ENCODE measurements at places on chromosomes 1 and 21.

DNA sequence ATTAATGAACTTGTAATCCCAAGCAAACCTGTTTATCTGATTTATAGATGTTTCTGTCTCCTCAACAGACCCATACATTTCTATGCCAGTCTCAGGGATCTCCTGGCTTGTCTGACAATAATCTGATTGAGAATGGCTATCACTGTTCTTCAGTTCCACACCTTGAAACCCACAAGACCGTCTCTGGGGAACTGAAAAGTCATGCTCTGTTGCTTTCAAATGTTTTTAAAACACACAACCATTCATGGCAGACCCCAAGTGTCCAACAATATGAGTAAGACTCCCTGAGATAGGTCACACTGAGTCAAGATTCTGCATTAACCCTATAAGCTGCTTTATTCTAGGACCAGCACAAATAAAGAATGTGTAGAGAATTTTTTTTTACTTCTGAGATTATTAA is 611.2 kb upstream of the PLXNA2 start:
- no peak for DNase-seq

GRCh38 chr1:178651742-178652141 is 73.3 kb upstream of the RALGPS2 start:
- no peak for DNase-seq

- DNase-seq: no peak
These were observed 443.0 kb upstream of the RUNX1 start for GRCh38 chr21:35491920-35492678.

DNA sequence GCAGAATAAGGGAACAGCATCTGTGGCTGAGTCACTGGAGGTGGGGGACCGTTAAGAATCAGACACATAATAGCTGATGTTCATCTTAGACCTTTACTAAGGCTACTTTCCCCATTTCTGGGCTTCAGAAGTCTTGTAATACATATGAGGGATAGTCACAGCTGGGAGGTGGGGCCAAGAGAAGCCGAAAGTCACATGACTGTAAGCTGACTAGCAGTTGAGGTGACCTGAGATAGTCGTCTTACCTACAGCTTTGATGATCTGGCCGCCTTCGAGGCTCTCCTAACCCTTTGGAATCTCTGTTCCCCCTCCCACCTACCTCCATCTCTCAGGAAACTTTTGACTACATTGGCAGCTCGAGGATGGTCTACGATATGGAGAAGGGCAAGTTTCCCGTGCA is 9.4 kb downstream of the NCSTN start:
- DNase-seq: no peak

DNA sequence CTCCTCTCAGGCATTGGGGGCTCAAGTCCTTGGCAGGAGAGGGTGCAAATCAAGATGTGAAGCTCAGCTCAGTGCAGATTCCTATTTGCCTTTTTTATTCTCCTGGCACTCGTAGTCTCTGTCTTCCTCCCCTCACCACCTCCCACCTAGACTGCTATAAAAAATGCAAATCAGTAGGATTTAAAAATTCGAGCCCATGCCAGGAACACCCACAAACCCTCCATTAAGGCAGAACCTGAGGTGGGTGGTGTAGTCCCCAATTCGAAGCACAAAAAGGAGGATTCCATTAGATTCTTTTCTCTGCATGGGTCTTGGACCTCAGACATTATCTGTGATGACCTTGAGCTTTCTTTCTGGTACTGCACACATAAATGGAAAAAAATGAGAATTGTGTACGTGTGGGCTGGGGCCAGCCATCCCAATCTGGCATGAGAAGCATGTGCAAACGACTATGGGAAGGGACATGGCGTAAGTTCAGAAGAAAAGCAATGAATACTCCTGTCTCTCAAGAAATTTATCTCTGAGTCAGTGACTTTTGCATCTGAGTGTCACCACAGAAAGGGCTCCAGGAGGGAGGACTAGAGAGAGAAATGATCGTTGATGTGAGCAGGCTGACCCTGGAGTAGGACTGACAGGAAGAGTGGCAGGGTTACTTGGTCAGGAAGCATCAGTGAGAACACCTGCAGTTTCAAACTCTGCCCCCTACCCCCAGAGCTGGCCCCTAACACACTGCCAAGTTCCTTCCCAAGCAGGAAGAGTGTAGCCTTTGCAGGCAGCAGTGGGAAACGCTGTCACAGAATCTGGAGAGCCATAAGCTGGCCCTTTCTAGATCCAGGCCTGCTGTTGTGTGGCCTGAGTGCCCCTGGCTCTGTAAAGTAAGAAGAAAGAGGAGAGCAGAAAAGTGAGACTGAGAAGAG is 1.7 kb downstream of the INKA2 start:
- no peak for DNase-seq

DNA sequence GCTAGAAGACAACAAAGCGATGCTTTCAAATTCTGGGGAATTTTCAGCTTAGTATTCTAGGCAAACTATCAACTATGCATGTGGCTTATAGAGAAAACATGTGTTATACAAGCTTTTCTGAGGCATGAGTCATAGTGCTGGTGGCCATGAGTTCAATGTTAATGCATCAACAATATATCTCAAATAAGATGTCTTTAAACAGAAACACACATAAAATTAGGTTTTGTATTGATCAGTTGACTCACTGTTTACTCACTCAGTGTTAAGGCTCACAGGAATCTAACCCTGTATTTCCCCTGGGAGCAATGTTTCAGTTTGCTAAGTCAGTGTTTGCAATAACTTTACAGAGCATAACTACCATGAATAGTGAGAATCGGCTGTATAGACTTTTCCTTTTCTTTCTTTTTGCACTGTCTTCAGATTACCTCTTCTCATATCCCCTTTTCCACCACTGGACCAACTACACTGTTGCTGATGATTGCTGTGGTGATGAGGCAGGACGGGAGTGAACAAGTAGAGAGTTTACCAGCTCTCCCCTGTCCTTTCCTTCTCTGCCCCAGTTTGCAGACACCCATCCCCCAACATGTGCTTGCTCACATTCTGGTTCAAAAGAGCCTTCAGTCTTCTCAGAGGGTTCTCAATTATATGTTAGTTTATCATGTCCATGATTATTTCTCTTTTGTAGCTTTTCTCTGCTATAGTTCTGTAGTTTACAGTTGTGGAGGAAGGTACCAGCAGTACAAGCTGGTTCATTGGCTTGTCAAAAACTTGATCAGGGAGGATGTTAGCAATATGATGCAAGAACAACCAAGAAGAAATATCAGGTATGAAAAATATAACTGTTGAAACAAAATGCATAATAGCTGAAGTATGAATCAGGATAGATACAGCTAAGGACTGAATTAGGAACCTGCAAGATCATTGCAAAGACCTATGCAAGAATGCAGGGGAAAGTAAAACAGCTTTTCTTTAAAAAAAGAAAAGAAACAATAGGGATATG is 23.9 kb downstream of the CD2 start:
- no peak for DNase-seq

DNA sequence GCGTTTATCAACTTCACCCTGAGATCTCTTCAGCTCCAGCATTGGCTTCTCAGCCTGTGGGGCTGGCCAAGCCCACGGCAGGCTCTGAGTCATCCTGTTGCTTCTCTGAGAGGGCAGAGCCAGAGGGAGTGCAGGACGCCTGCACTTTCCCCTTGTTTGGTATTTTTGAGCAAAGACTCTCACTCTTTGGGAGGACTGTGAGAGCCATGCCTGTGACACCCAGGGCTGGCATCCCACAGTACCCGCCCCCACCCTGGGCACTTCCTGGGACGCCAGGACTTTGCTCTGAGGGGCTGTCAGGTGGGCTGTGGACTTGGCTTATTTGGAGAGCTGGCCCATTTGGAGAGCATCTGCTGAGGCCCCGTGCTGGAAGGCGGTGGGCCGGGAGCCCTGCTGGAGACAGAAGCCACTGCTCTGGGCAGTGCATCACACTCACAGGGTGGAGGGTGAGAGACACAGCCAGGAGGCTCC is 37.4 kb downstream of the VANGL1 start:
- no peak for DNase-seq

GRCh38 chr1:155424091-155424490 is 103.4 kb downstream of the RUSC1 start:
- no peak for DNase-seq

DNA sequence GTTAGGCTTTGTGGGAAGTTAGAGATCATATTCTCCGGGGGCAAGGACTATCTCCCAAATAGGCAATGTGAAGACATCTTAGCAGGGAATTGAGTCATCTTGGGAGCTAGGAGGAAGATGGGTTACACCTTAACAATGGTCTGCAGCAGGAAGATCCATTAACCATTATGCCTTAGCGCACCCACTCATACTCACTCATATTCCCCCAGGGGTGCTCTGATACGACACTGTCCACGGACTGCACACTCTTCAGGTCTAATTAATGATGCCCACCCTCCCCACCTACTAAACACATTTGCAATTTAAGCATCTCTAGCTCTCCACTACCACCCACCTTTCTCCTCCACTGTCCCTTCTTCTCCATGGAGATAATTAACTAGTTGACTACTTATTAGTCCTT is 857 bp upstream of the AK5 start:
- no peak for DNase-seq

DNA sequence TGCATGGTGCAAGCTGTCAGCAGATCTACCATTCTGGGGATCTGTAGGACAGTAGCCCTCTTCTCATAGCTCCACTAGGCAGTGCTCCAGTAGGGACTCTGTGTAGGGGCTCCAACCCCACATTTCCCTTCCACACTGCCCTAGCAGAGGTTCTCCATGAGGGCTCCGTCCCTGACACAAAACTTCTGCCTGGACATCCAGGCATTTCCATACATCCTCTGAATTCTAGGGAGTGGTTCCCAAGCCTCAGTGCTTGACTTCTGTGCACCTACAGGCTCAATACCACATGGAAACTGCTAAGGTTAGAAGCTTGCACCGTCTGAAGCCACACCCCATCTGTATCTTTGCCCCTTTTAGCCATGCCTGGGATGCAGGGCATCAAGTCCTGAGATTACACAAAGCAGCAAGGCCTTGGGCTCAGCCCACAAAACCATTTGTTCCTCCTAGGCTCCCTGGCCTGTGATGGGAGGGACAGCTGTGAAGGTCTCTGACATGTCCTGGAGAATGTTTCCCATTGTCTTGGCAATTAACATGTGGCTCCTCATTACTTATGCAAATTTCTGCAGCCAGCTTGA is 117.0 kb upstream of the NFIA start:
- no peak for DNase-seq

DNA sequence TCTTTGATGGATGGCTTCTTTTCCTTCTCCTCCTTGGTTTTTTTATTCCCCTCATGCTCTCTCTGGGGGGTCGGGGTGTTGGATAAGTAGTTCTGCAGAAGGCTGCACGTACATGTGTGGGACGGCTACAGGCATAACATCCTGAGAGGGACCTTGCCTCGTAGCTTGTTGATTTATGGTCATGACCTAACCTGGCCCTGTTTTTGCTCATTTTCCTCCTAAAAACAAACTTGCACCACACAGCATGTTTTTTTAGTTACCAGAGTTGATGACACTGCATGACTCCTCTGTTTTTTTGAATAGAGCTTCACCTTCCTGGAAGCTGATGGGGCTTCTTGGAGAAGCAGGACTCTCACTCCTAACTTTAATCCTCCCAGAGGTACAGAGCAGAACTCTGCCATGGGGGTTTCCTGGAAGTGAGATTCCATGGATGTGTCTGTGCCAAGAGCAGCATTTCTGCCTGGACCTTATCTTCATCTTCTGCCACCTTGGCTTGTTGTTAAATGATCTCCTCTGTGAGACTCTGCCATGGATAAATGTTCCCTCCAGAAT is 114.7 kb downstream of the PAPPA2 start:
- DNase-seq: no peak

GRCh38 chr1:214581785-214582184 is 21.2 kb upstream of the CENPF start:
- no peak for DNase-seq
